ENCODE measurements at places on chromosomes 2 and 18.

DNA sequence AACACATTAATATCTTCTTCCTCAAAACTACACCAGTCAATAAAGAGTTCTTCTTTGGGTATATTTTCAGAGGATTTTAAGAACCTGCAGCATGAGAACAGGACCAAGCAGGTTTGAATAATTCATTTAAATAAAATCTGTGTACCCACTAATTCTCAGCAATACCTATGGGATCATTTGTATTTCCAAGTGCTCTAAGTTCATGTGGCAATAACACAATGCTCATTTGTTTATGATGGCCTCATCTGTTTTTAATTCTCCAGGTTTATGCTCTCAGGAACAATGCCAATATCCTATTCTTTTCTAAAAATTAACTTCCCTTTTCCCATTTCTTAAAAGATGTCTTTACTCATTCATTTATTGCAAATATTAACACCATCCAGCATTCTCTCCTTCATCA lies 264.7 kb downstream of the METTL4 start:
- H3K27ac ChIP-seq = no peak overlapping the region
- no peak overlapping the region for H3K4me3 ChIP-seq
- H3K27me3 ChIP-seq = no peaks in the 10 kb centered on the region
- DNase-seq = no peak
- H3K36me3 ChIP-seq = no peaks in the 10 kb centered on the region
- H3K4me1 ChIP-seq = peaks cover 12% of the 10 kb centered on the region

DNA sequence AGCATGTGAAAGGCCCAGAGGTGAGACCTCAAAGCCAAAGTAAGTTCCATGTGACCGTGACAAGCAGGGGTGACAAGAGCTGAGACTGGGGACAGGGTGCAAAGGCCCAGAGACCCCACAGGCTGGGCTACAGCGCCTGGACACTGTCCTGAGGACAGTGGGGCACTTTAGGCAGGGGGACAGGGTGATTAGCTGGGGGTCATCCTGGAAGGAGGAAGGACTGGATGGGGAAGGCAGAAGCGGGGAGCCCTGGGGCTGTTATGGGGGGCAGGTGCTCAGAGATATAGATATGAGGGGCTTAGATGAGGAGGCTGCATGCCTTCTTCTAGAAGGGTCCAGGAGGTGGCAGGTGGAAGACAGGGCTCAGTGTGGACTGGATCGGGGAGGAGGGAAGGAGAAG lies 31.5 kb downstream of the KIF1A start:
- no peaks in the 10 kb centered on the region for H3K27me3 ChIP-seq
- no peak for DNase-seq
- no peaks in the 10 kb centered on the region for H3K36me3 ChIP-seq
- H3K4me3 ChIP-seq = no peak overlapping the region

GRCh38 chr2:50313656-50314055 lies 718.3 kb downstream of the NRXN1 start:
- no peaks in the 10 kb centered on the region for H3K27me3 ChIP-seq
- no peaks in the 10 kb centered on the region for H3K36me3 ChIP-seq
- H3K27ac ChIP-seq = no peak overlapping the region
- DNase-seq = no peak

DNA sequence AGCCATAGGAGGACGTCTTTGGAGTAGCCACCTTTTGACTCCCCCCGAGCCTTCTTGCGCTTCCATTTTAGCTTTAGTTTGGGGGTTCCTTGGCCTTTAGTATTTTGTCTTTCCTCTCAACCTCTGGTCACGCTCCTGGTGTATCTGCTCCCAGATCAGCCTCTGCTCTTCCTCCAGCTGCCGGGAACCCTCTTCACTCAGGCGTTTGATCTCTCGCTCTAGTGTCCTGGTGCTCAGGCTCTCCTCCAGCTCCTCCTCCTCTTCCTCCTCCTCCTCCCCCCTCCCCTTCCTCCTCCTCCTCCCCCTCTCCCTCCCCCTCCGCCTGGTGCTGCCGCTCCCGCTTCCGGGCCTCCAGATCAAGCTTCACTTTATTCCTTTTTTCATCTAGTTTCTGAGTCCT lies 1082.3 kb upstream of the TMEFF2 start:
- H3K27ac ChIP-seq = no peak overlapping the region
- no peak for DNase-seq
- H3K27me3 ChIP-seq = no peaks in the 10 kb centered on the region
- no peak overlapping the region for H3K4me3 ChIP-seq
- H3K36me3 ChIP-seq = no peaks in the 10 kb centered on the region

Data from body of pancreas (tissue), 4 donors.